Renal pelvis (tissue), 12 donors: ENCODE measurements at places on chromosomes 5 and 9.

GRCh38 chr5:154179846-154180710 lies 10.5 kb upstream of the GALNT10 start:
- no peak for DNase-seq

- DNase-seq = no peak
Measured at GRCh38 chr5:133150909-133151544, 99.2 kb downstream of the HSPA4 start.

- no peak for DNase-seq
Measured at GRCh38 chr5:72498284-72498683, 8.9 kb downstream of the ZNF366 start.

- no peak for DNase-seq
Measured at GRCh38 chr5:74421377-74421776, 219.2 kb downstream of the ENC1 start.

DNA sequence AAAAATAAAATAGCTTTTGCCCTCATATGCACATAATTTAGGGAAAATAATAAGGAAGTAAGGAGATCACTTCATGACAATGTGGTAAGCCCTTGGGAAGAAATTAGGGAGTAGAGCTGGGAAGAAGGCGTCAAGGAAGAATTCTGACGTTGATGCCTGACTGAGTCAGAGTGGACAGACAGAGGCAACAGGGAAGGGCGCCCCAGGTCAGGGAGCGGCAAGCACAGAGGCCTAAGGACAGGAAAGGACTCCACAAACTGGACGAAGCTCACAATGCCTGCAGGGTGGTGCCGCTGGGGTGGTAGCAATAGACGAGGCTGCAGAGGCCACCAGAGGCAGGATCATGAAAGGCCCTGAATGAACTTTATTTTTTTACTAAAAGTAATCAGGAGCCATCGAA lies 7.6 kb downstream of the DRD1 start:
- DNase-seq = no peak

- DNase-seq = no peak
Measured at GRCh38 chr5:36768450-36768849, 108.1 kb upstream of the NIPBL start.

DNA sequence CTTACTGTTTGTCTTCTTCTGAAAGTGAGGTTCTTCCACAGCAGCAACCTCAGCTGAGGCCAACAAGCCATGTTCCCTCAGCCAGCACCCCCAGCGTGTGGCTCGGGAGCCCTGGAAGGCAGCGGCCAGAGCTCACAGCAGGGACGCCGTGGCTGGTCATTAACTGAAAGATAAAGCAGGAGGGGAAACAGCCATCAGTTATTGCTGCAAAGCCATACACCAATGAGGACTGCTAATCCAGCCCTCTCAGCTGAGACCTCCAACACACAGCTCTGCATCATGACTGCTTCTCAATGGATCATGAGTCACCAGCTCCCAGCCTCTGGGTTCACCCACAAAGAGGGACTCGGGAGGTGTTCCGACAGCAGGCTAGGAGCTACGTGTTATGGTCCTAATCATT lies 24.3 kb downstream of the ABCA1 start:
- DNase-seq = no peak

GRCh38 chr5:78232163-78232562 lies 62.3 kb downstream of the AP3B1 start:
- DNase-seq = no peak

GRCh38 chr9:107838766-107839165 lies 349.2 kb upstream of the KLF4 start:
- no peak for DNase-seq

GRCh38 chr5:84292000-84292642 lies 92.6 kb downstream of the EDIL3 start:
- DNase-seq = no peak

DNA sequence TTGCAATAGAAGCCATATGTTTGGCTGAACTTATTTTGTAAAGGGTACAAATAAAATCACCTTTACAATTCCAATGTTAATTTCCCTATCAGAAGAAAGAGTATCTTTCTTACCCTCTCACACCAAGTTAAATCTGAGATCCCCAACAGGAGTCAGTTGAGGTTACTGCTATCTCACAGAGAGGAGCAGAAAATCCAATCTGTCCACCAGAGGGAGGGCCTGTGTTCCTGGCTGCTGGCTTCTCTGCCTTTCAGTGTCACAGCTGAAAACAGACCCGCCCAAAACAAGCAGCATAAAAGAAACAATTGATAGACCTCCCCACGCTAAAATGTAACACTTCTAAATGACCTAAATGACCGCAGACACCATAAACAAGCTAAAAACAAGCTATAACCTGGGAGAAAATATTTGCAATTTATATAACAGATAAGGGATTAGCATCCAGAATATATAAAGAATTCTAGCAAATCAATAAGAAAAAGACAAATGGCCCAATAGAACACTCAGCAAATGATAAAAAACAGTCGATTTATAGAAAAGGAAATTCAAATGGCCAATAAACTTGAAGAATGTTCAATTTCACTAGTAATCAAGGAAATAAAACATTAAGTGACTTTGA lies 24.5 kb upstream of the MVB12B start:
- peak; percentile 47 for DNase-seq

- no peak for DNase-seq
Measured at GRCh38 chr5:53601570-53601969, 41.1 kb downstream of the NDUFS4 start.

GRCh38 chr5:97406946-97407676 lies 224.1 kb upstream of the RIOK2 start:
- no peak for DNase-seq

GRCh38 chr5:133292300-133292699 lies 240.5 kb downstream of the HSPA4 start:
- no peak for DNase-seq

DNA sequence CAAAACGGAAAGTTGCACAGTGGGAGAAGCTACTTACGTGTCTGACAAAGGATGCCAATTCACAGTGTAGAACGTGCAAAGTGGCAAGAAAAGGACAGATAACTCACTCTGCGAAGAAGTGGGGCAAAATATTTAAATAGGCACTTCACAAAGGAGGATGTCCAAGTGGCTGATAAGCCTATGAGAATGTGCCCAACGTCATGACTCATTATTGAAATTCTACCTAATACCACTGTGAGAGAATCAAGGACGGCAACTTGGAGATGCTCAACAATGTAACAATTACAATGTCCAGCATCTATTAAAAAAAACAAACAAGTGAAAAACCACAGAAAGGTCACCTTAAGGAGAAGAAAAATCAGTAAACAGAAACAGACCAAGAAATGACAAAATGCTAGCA lies 59.0 kb downstream of the NACC2 start:
- DNase-seq = no peak

DNA sequence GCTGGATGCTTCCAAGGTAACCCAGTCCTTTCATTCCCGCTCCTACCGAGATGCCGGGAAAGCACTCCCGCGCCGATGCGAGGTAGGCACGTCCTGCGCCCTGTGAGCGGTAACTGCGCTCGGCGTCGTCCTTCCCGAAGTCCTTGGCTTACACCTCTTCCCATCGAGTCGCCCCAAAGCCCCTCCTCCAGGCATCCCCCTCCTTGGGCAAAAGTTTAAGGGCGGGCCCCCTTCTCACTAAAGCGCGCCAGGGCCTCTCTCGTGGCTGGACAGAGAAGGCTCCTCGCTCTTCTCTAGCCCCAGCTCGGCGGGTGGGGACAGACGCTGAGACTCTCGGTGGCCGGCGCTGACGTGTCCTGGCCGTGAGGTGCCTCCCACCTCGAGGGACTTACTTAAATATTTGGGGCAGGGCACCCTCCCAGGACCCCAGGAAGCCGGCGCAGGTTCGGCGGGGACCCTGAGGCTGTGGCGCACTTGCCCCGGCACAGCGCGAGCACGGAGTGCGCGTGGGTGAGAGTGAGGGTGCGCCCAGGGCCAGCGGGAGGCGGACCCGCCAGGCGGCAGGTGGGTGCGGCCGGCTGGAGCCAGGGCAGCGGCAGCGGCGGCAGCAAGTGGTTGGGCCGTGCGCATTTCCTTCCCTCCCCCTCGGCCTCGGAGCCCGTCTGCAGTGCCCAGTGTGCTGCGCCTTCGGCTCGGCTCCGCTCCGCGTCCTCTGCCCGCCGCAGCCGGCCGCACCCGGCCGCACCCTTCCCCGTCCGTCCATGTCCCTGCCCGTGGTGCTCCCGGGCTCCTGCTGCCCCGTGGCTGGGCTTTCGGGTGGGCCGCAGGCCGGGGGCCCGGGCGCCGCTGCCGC lies at the start of gene ENTREP1:
ENTREP1 (plus strand) TSS at position 667 of the 853 bp plus-strand sequence; CDS start at position 762, 95 bp downstream.
- peak; percentile 60 for DNase-seq

DNA sequence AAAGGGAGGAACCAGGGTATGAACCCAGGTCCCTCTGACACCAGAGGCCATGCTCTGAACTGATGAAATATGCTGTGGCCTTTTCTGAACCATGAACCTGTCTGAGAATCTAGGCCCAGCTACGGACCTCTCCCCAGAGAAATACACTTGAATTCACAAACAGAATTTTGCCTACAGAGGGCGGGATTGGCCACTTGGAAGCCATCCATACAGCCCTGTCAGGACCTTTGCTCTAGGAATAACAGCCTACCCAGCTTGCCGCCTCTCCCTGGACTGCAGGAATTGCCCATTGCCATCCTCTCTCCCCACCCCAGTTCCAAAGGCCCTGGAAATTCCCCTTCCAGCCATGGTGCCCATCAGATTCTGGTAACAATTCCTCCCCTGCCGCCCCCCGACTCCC lies 26.6 kb downstream of the MORN5 start:
- DNase-seq = no peak

GRCh38 chr5:144369006-144369405 lies 198.3 kb downstream of the KCTD16 start:
- DNase-seq = peak; percentile 70

DNA sequence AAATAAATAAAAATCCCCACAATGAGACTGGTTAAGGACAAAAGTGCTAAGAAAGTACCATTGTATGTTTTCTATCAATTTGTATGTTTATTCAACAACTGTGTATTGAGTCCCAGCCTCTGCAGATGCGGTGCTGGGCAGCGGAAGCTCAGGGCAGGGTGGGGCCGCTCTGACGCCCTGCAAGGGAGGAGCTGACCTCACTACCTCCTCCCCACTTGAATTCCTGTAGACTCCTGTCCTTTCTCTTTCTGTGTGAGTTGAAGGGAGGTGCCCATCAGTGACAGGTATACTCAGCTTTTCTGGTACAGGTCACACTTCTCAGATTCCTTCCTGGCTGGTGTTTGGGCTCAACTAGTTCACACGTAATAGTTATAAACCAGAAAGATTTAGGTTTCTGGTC lies 27.0 kb downstream of the ANGPTL2 start:
- no peak for DNase-seq

- DNase-seq = no peak
Measured at GRCh38 chr9:97851446-97851883, 1.6 kb upstream of the FOXE1 start.

DNA sequence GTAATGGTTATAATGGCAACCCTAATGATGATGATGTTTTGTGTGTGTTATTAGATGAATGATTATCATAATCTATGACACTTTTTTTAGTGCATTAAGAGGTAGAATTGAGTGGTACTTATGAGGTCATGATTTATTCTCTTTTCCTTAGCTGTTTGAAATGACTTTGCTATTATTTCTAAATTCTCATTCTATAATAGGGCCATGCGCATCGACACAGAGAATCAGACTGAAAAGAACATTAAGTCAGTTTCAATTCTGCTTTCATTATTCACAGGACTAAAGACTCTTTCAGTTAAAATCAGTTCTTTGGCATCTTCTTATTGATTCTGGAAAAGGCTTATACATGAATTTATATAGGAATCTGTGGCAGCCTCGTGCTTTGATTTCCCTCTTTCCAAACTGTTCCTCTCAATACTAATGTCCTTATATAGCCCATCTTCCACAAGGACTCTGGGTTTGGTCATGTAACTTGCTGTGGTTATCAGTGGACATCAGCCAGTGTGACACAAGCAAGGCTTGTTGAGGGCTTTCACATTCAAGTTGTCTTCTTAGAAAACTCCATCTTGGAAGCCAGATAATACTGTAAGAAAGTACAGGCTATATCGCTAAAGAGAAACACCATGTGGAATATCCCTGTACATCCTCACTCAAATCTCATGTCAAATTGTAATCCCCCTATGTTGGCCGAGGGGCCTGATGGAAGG lies 140.3 kb upstream of the CHD1 start:
- DNase-seq = no peak

DNA sequence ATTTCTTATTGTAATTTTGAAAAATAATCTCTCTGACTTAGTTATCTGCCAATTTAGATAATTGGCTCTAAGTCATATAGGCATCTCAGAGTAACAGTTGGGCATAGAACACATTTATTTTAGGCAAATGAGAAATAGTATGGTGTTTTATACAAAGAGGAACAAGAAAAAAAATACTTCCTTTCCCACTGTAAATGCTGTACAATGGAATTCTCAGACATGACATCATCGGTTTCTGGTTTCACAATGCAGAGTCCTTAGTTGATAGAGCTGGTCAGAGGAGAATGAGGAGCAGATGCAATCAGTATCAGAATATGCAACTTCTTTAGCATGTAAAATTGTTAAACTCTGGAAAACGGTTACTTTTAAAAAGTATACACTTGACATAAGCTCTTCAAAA lies 49.4 kb downstream of the PLK2 start:
- peak; percentile 36 for DNase-seq

GRCh38 chr5:151954255-151954654 lies 29.6 kb upstream of the GLRA1 start:
- DNase-seq = no peak

- DNase-seq = peak; percentile 20
Measured at GRCh38 chr5:36150676-36151433, 832 bp downstream of the LMBRD2 start.

DNA sequence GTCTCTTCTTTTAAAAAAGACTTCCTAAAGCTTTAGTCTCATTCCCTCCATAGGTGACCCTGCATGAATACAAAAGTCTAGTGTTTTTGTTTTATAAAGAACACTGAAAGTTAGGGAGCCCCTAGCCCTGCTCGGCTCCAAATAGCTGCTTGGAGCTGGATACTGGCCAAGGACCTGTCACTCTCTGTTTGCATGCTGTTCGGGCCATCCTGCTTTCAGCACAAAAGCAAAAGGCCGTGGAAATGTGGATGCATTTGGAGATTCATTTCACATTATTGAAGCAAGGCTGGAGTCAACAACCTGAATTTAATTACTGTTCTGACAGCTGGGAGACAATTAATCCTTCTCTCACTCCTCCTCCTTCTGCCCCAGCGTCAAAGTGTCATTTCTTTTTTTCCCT lies 151.7 kb upstream of the NMUR2 start:
- DNase-seq = no peak

GRCh38 chr9:21854594-21854993 lies 52.2 kb downstream of the MTAP start:
- no peak for DNase-seq

GRCh38 chr5:131685516-131686171 lies 50.6 kb upstream of the RAPGEF6 start:
- no peak for DNase-seq

DNA sequence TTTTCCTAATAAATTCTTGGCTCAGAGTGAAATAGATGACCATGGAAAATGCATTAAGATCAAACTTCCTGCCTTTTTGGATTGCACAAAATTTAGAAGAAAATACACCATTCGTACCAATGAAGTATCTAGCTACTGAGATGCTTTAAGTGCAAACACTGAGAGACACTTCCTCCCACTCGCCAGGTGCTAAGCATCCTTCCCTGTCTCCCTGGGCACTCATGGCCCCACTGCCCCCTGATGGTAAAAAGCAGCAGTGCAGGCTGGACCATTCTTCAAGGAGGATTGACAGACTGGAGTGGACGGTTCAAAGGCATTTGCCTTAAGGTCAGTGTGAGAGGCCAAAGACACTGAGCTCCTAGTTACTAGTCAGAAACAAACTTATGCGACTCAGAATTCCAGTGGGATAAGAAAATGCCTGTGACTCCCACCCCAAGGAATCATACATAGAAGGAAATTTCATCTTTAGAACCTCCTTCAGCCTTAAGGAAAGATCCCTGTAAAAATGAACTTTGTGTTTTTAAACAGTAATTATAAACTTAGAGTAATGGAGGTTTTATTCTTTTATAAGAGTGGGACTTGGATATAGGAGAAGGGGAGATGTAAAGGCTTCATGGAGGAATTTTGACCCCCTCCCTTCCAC lies 86.0 kb upstream of the SLC30A5 start:
- DNase-seq = peak; percentile 58
